ENCODE measurements at places on chromosomes 1 and 21.

- DNase-seq = no peak
These were observed 31.7 kb upstream of the ITLN1 start for GRCh38 chr1:160916666-160917065.

DNA sequence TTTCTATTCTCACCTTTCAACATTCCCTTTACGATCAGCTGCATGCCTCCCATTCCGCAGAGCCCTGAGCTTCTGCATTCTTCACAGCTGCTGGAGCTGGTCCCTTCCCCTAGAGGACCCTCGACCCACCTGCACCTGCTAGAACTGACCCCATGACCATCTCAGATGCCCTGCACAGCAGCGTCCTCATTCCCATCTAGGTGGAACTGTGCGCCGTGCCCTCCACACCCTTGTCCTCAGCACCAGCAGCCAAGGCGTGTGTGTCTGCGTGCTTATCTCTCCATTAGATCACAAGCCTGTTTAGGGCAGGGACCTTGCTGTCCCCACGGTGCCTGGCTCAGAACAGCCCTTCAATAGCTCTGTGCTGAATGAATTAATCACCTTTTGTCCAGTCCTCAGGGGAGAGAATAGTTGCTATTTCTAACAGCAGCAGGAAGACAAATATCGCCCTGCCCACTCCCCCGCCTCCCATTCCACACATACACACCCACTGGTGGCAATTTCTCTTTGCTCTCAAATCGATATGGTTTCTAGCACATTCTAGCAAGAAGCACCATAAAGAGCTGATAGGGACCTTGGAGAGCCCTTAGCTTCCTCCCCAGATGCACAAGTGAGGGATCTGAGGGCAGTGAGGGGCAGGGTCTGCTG lies 61.7 kb downstream of the KCNN3 start:
- DNase-seq = no peak

DNA sequence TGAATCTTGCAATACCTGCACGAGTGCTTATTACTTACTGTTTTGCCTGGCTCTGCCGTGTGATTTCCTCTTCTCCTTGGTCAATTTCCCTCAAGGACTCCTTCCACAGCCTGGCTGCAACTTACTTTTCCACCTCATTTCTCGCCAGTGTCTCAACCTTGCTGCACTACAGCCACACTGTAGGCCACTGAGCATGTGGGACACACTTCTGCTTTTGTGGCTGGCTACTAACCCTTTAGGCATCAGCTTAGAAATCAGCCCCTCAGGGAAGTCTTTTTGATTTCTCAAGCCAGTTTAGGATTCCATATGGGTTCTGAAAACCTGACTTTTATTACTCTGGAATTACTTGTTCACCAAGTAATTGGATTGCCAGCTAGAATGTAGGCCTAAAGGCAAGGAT lies 5.2 kb upstream of the DMRTB1 start:
- no peak for DNase-seq

GRCh38 chr1:42779725-42780124 lies 5.1 kb upstream of the TMEM269 start:
- no peak for DNase-seq

- no peak for DNase-seq
These were observed 10.9 kb upstream of the SESN2 start for GRCh38 chr1:28248273-28249012.

- DNase-seq = no peak
These were observed 53.8 kb downstream of the MACO1 start for GRCh38 chr1:25484533-25484932.
